Retina (tissue), 1 donor: ENCODE measurements at places on chromosomes 12 and 14.

DNA sequence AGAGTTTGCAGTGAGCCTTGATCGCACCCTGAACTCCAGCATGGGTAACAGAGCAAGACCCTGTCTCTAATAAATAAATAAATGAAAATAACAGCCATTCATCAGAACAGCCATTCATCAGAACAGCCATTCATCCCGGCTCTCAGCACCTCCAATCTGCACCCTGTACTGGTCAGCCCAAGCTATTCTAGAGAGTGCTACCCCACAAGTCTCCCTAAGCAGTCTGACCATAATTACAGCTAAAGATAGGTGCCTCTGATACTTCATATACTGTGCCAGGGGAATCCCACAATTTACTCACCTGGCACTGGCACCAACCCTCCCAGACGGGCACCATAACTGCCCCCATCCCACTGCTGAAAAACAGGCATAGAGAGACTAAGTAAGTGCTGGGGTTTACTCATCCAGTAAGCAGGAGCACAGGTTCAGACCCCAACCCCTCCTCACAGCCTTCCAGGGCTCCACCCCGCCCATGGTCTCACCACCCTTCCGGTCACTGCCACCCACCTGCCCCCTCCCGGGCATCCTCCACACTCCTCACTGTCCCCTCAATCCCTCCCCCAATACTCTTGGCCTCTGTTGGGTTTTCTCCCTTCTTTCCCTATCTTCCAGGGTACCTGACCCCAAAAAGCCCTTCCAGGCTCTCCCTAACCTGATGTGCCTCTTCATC is 15.2 kb upstream of the EIF5 start:
- no peak for DNase-seq

- no peak for DNase-seq
Measured at GRCh38 chr12:14247166-14247565, 118.3 kb upstream of the ATF7IP start.

GRCh38 chr12:27982951-27983350 is 10.4 kb upstream of the PTHLH start:
- no peak for DNase-seq

- no peak for DNase-seq
Measured at GRCh38 chr12:101655393-101655792, 42.0 kb upstream of the CHPT1 start.

DNA sequence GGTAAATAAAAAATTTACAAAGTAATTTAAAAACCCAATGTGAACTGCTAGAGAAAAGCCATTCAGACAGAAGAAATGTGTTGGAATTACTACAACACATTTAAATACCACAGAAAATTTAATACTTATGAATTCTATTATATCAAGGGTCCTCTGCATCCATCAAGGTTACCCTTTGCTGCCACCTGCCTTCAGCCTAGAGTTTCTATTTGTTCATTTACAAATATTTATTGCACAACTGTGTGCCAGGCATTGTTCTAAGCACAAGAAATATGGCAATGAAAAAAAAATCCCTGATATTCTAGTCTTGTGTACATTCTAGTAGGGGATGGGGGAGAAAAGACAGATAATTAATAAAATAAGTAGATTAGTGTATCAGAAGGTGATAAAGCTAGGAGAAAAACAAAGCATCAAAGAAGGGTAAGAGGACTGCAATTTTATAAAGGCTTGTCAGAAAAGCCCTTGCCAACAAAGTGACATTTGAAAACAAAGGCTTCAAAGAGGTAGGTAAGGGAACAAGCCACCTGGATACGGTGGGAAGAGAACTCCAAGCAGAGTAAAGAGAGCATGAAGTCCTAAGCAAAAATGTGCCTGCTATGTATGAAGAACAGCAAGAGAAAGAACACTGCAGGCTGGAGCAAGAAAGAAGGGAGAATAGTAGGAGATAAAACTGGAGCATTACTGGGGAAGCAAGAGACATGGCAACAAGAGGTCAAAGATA is 59.1 kb upstream of the SLC6A13 start:
- no peak for DNase-seq
